Activated T-helper 1 cell treated with anti-CD3 and anti-CD28 coated beads, Interleukin-2, amount 50 U/mL, for 16 hours (primary cell): ENCODE measurements at places on chromosomes 2 and 18.

- no peak for DNase-seq
These were observed 16.2 kb upstream of the RAB1A start for GRCh38 chr2:65146078-65146477.

- no peak for DNase-seq
These were observed 445.1 kb upstream of the TRIB2 start for GRCh38 chr2:12271589-12271984.

- no peak for DNase-seq
These were observed 8.2 kb downstream of the PER2 start for GRCh38 chr2:238280083-238280825.

GRCh38 chr2:138390316-138390945, 111.1 kb upstream of the SPOPL start:
- no peak for DNase-seq
